ENCODE measurements at places on chromosomes 7 and 10.

GRCh38 chr10:46328853-46329689 is 42.3 kb downstream of the ANTXRL start:
- no peak for DNase-seq

GRCh38 chr7:30411173-30411572 is 67.4 kb downstream of the NOD1 start:
- peak; percentile 73 for DNase-seq

DNA sequence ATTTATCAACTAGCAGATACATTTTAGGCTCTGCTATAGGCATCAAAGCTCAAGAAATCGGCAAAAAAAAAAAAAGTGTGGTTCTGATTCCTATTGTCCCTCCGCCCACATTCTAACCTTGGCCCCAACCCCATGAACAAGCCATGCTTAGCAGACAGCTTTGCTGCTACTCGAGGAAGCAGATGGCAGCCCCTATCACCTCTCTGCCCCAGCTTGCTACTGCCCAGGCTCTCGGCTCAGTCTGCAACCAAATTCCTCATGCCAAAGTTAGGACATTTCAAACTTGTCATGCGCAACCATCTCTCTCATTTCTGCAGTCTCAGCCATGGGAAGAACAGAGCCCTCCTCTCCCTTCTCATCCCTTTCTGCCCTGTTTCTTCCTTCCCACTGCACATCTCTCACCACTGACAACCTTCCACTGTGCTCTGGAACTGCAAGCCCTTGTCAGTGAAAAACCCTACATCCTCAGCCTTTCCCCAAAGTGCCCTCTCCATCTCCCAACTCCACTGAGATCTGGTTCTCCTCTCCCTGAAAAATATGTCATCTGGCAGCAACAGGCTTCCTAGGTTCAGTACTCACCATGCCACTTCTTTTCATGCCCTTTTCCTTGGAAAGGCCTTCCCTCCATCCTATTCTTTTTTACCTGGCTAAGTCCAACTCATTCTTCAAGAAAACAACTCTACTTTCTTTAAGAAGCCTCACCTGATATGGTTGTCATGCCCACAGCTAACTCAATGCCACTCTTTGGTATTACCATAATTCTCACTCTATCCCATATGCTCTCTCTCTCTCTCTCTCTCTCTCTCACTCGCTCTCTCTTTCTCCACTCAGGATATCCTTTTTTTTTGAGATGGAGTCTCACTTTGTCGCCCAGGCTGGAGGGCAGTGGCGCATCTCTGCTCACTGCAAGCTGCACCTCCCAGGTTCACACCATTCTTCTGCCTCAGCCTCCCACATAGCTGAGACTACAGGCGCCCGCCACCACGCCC is 60.1 kb upstream of the FHIP2A start:
- no peak for DNase-seq

- no peak for DNase-seq
These were observed 25.7 kb upstream of the LRRC4 start for GRCh38 chr7:128056901-128057300.

DNA sequence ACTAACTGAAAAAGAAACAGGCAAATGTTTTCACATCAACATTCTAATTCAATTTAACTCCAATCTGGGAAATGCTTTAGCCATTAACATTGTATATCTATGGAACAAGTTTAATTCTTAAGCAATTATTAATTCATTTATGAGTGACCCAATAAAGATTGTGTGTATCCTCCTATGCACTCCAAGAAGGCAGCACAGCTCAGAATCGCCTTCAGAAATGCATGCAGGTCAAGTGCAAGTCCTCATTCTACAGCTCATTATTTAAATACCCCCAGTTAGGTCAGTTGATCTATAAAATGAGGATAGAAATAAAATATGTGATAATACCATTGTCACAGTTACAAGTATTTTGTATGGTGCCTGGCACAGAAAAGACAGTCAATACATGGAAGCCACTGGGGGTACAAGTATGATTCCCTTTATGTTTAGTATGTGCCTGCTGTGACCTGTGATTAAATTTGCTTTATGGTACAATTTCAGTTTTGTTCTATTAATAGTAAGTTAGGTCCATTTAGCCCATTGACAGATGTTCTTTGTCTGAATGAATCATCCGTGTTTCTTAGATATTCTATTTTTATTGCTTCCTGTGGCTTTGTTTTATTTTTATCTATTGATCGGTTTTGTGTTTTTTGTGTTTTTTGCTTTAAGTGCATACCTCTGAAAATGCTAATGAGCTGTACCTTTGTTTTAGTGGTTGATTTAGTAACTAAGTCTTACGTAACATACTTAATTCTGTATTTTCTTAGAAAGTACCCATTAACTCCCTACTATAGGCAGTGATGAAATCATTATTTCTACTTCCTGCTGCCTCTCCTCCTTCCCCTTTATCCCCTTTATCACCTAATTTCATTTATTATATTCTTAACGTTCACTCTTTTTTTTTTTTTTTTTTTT is 42.8 kb downstream of the CPXM2 start:
- DNase-seq = no peak

DNA sequence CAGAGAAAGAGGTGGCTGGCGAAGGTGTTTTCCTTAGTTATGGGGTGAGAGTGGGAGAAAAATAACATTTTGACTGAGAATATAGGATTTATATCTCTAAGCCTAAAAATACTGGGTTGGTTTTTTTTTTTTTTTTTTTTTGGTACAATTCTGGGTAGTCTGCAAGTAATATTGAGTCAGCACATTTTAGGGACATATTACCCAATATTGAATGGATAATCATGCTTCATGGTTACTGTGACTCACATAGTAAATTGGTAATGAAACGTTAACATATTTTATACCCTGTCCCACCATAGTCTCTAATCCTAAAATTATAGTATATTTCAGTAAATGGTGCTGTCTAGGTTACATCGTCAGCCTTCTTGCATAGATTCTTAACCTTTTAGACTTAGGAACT is 91.4 kb downstream of the TPST1 start:
- DNase-seq = no peak

DNA sequence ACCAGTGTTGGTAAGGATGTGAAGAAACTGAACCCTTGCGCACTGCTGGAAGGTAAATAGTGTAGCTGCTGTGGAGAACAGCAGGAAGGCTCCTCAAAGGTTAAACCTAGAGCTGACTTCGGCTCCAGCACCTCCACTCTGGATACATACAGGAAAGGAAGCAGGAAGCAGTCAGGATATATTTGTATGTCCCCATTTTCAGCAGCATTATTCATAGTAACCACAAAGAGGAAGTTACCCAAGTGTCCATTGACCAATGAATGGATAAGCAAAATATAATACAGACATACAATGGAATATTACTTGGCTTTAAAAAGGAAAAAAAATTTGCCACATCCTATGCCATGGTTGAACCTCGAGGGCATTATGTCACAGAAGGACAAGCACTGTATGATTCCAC is 15.0 kb downstream of the RET start:
- peak; percentile 94 for DNase-seq

GRCh38 chr7:28484606-28484935 is 72.3 kb downstream of the CREB5 start:
- DNase-seq = no peak

GRCh38 chr10:53675177-53675576 is 902.6 kb upstream of the MBL2 start:
- DNase-seq = no peak

DNA sequence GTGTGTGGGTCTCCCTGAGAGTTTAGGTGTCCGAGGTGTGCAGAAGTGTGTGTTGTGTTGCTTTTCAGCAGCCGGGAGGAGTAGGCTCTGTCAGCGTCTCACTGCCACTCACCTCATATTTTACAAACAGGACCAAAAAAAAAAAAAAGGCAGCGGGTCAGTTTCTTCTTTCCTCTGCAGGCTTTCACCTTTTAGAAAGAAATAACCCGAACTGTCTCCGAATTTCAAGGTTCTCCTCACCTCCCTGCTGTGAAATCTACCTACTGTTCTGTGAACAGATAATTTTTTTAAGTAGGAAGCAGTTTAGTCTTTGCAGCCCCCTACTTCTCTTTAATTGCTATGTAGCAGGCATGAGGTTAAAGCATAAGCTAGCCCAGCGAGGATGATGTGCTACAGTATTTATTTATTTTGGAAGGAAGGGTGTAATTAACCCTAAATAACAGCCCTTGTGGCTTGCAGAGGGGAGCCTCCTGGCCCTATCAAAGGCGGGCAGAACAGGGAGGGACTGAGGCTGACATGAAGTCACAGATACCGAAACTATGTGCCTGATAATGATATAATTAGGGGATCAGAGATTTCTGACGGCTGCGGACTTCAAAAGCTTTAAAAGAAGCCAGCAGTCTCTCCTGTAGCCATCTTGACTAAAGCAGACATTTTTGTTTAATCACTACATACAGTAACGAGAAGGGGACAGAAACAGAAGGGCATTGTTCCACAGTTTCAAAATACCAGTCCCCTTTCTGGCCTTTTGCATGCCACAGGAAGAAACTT is 1.6 kb downstream of the BAMBI start:
- DNase-seq = no peak

- DNase-seq = no peak
These were observed 38.3 kb upstream of the YAE1 start for GRCh38 chr7:39527951-39528350.

GRCh38 chr10:74097776-74098175 is 52.9 kb downstream of the AP3M1 start:
- DNase-seq = no peak

GRCh38 chr7:144408121-144408520 is 4.6 kb upstream of the NOBOX start:
- DNase-seq = no peak
